ENCODE measurements at places on chromosomes 4 and X.

DNA sequence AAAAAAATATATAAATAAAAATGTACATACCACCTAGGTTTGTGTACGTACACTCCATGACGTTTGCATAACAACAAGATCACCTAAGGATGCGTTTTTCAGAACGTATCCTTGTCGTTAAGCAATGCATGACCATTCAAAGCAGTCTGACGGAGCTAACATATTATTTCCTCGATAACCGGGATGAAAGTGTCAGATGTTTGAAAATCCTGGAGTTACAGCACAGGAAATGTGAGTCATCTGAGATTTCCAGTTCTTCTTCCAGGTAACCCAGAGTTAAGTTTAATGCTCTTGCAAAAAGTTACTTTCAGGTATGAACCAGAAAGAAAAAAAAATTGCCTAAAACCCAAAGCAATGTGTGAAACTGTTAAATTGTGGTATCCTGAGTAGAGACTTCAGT lies 107.9 kb downstream of the LDB2 start:
- no peak for DNase-seq

- DNase-seq: no peak
Measured at GRCh38 chr4:98771959-98772632, 113.7 kb upstream of the TSPAN5 start.

DNA sequence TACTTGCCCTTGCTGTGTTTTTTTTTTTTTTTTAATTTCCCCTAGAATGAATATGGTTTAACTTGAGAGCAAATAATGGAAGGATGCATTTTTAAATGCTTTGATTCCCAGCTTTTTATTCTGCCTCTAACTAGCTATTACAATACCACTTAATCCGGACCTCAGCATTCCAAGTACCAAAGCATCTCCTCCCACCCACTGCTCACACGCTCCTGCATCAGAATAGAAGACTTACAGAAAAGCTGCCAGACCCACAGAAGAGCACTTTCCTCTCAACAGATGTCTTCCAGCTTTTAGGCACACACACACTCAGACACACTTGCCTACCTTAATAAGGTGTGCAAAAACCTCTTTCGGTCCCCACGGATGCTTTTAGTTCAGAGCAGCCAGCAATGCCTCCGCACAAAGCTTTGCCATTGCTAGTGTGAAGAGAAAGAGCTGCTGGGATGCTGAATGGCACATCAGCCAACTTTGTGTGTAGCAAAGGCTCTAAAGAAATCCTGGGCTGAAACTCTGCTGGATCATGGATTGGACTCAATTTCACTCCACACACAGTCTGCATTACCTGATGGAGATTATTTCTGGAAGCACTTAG lies 1056.2 kb downstream of the DMD start:
- no peak for DNase-seq

GRCh38 chr4:52979821-52980590 lies 117.9 kb downstream of the RASL11B start:
- no peak for DNase-seq

- DNase-seq: no peak
Measured at GRCh38 chrX:101009090-101009489, 39.6 kb downstream of the ARL13A start.

GRCh38 chr4:187552781-187553180 lies 442.8 kb upstream of the ZFP42 start:
- DNase-seq: no peak

DNA sequence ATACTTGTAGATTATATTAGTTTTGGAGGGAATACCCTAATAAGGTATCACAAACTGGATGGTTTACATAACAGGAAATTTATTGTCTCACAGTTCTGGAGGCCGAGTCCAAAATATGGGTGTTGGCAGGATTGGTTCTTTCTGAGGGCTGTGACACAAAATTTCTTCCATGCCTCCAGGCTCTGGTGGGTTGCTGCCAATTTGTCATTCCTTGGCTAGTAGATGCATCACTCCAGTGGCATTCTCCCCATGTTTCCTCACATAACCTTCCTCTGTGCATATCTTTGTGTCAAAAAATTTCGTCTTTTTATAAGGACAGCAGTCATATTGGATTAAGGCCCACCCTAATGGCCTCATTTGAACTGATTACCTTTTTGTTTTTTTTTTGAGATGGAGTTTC lies 49.3 kb downstream of the APELA start:
- DNase-seq: no peak

- no peak for DNase-seq
Measured at GRCh38 chr4:169015186-169015623, 5.2 kb upstream of the CBR4 start.

DNA sequence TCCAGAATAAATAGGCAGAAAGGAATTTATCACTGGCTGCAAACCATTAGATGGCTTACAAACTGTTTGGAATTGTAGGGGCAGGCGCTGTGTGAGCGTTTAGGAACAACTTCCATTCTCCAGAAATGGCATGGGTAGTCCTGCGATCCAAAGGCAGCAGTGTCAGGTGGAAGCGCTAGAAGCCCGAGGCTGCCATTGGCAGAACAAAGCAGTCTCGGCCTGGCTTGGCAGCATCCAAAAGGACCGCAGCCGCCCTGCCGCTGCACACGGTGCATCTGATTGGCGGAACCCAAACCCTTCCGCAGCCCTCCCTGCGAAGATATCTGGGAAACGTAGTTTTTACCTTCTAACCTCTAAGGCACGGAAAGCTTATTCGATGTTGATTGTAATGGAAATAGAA lies 23.6 kb upstream of the YTHDC1 start:
- peak; percentile 66 for DNase-seq

DNA sequence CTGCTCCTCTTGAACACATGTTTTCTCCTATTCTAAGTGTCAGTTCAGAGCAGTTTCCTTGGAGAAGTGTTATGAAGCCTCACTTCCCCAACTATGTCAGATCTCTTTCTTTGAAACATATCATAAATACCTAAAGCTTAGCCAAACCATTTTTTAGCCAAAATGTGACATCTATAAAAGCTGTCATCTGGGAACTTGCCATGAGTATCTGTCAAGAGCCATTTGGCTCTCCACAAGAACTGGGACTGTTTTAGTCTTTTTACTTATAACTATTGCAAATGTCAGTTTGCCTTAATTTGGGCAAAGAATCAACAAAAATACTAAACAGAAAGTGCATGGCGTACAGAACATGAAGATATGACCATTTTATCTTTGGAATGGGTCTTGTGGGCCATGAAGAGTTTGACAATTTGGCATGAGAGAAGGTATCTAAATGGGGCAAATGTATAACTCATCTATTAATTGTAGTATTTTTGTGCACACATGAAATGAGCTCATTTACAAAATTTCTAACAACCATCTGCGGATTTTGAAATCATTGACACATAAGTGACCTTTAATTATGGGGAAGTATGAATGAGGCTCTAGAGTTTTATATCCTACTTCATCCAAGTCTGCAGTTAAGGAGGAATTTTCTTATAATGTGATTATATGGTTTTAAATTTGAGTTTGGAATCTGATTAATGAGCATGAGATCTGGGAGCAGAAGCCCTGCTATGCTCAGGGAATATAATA lies 129.1 kb upstream of the PACRGL start:
- DNase-seq: no peak

DNA sequence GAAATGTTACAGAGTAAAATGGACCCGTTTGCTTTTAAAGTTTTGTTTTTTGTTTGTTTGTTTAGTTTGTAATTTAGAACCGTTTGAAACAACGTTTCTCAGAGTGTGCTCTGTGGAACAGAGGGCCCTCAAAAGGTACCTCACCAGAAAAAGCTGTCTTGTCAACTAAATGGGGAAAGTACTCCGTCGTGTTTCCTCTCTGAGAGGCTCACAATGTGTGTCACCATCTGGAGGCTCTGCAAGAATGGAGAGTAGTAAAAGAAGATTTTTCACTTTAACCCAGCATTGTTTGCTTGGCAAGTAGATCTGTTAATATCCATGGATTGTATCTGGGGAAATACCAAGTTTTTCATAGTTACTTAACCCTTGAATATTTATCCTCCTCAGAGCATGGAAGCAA lies 1.5 kb upstream of the ENPEP start:
- DNase-seq: no peak

- DNase-seq: no peak
Measured at GRCh38 chrX:68387776-68388175, 45.5 kb downstream of the OPHN1 start.

DNA sequence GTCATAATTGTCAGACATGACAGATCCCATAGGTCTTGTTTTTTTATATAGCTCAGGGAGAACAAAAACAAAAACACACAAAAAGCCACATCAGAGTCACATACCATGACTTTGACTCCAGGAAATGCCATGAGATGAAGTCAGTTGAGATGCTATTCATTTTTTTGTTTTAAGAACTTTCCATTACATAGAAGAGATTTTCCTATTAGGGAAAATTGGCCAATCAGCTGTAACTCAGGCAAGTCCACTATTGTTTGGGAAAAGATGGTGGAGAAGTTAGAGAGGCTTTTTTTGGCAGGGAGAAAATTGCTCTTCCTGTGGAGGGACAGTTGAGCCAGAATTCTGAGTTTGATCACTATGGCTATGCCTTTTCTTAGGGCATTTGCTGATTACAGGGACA lies 72.6 kb downstream of the SMARCA5 start:
- no peak for DNase-seq

DNA sequence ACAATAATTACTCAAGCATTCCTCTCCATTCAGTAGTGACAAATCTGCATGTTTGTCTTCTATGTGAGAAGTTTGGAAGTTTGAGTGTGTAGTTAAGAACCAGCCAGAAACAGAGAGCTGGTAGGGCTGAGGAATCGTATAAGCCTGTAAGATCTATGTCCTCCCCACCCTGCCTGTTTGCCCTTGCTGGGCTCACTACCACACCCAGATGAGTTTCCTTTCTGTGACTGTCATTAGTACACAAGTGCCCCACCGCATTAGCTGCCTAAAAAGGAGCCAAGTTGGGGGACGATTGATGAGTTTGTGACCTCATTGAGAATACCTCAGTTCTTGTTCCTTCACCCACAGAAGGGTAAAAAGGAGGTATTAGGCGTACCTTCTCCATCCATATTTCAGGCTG lies 28.3 kb downstream of the DOCK11 start:
- peak; percentile 62 for DNase-seq

DNA sequence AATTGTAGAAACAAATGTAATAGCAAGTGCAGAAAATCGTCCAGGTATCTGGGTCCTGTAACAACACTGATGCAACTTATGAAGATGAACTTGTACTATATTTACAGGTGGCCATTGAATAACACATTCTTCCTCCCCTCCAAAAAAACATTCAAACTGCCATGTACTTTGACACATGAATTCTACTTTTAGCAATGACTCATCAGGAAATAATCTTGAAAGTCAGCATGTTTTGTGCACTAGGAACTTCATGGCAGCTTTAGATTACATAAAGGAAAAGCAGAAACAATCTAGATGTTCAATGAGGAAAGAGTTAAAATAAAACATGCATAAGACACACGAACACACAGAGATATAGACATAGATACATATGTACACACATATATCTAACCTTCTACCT lies 2.5 kb downstream of the PABPC1L2A start:
- DNase-seq: no peak

DNA sequence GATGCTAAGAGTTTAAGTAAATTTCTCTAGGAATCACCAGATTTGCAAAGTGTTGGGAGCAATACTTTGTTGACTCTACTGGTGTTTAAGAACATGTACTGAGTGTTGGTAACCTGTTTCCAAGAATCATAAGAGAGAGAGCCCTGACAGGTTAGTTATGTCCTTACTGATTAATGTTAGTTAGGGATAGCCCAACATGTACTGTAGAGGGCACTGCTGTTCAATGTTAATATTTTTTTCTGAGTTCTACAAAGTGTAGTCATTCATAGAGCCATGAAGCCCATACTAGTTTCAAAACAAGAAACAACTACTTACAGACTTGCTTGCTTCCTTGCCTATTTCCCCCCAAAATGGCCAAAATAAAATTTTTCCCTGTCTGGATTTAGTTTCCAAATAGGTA lies 11.9 kb downstream of the TMPRSS11D start:
- no peak for DNase-seq

DNA sequence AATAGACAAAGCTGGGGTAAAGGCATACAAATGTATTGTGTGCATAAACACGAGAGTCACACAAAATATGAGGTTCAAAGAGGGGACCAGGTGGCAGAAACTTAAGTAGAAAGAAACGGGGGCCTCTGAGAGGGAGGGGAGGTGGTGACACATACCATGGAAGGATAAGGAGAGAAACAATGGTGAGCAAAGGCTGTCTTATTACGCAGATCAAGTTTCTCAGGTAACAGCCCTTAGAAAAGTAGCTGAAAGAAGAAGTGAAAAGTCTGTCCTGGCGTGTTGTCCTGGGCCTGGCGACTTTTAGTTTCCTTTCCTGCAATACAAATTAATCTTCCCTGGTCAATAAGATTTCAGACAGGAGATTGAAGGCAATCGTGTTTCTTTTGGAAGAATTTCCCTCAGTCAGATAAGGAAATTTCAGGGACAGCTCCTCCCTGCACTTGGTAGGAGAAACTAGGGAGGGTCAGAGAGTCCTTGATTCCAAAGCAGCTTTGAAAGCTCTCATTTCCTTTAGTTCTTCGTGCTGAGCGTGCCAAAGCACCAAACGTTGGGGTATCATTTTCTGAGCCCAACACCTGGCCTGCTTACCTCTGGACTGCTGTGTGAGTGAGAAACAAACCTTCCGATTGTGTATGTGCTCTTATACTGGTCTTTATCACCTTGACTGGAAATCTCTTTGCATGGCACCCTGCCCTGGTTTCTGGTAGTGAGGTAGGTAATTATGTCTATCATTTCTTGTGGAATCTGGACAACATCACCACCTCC lies 676.7 kb upstream of the LCORL start:
- no peak for DNase-seq

- no peak for DNase-seq
Measured at GRCh38 chrX:28133763-28134162, 152.5 kb upstream of the DCAF8L1 start.

GRCh38 chrX:77514177-77514576 lies 67.0 kb downstream of the FGF16 start:
- DNase-seq: no peak

DNA sequence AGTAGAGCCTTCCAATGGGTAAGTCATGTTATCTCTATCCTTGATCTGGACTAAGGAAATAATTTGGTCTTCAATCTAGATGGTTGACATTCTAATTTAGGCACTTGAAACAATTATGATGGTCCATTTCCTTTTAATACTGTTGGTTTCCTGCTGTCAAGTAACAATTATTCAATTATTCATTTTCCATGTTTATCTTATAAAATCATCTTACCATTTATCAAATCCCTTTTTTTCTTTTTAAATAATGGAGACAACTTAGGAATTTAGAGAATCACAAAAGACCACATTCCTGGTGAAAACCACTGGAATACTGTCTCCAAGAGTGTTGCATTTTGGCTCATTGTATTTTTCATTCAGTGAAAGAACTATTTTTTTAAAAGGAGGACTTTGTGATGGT lies 148.7 kb upstream of the CTSO start:
- DNase-seq: no peak

GRCh38 chrX:125101971-125102755 lies 217.5 kb upstream of the TEX13C start:
- no peak for DNase-seq

DNA sequence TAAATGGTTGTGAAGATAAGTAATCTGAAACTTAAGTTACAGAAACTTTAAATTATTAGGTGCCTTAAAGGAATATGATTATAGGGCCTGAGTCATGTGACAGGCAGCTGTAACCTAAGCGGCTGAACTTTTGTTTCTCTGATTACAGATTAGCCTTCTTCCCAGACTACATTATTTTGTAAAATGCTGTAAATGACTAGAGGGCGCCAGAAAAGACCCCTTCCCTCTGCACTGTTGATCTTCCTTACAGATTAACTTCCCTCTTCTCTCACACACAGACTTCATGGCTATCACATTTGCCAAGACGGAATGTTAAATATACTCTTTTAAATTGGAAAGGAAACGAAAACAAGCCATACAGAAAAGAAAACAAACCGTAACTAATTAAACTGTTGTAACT lies 96.6 kb downstream of the EVC2 start:
- no peak for DNase-seq

Measured in central memory CD4-positive, alpha-beta T cell (primary cell).